ENCODE measurements at places on chromosomes 3 and 15.

- no peak overlapping the region for H3K27ac ChIP-seq
- no peaks in the 10 kb centered on the region for H3K4me1 ChIP-seq
- DNase-seq: no peak
- H3K4me3 ChIP-seq: no peak overlapping the region
- H3K27me3 ChIP-seq: no peaks in the 10 kb centered on the region
Observed at GRCh38 chr15:85960381-85960780, 119.3 kb upstream of the AGBL1 start.

GRCh38 chr3:152505926-152506325 is 237.2 kb downstream of the MBNL1 start:
- no peak for DNase-seq
- H3K36me3 ChIP-seq: no peaks in the 10 kb centered on the region
- H3K4me3 ChIP-seq: no peak overlapping the region
- no peak overlapping the region for H3K27ac ChIP-seq

GRCh38 chr15:100030586-100031229 is 297.5 kb upstream of the LYSMD4 start:
- no peak overlapping the region for H3K4me3 ChIP-seq
- H3K27me3 ChIP-seq: no peaks in the 10 kb centered on the region
- H3K27ac ChIP-seq: no peak overlapping the region
- DNase-seq: no peak
- H3K36me3 ChIP-seq: no peaks in the 10 kb centered on the region
- no peaks in the 10 kb centered on the region for H3K4me1 ChIP-seq

DNA sequence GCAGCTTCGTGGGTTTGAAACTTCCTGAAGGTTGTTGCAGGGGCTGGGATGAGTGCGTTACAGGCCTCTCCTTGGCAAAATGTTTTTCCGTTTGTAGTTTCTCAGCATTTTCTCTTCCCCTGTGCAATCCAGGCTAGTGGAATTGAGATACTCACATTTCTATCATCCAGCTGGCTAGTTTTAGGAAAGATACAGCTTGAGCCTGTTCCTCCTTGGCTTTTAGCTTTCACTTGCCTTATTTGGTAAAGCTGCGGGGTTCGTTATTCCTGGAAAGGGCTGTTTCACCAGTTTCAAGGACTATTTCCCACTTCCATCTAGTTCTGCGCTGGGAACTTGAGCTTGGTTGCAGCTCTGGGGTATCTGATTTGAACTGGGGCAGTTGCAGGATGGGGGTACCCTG is 90.3 kb downstream of the ITPR1 start:
- peak; percentile 32 for DNase-seq
- no peaks in the 10 kb centered on the region for H3K27me3 ChIP-seq
- H3K4me1 ChIP-seq: no peaks in the 10 kb centered on the region
- peak overlapping the region; percentile 69 for H3K27ac ChIP-seq
- H3K4me3 ChIP-seq: no peak overlapping the region
- H3K36me3 ChIP-seq: no peaks in the 10 kb centered on the region

DNA sequence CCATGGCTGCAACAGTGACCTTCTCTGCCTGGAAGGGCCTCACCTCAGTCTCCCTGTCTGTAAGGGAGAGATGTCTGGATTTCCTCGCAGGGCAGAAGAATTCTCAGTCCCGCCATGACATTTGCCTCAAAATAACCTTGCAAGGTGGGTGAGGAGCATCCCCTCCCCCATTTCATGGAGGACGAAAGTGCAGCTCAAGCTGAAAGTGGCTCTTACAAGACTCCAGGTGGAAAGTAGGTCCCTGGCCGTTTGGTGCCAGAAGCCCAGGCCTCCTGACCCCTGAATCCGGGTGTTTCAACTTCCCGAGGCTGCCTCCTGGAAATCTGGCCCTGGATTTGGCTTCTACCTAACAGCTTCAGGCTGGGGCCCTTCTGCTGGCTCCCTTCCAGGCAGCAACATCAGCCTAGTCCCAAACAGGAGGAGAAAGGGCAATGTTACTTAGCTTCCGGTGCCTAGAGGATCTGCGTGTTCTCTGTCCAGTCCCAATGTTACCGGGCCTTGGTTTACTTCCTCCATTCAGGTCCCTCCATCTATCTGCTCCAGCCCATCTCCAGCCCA is 769 bp upstream of the CSPG4 start:
- H3K4me3 ChIP-seq: peak overlapping the region; percentile 55
- H3K27ac ChIP-seq: peak overlapping the region; percentile 82
- peaks cover 3% of the 10 kb centered on the region for H3K27me3 ChIP-seq
- no peak for DNase-seq
- H3K4me1 ChIP-seq: no peaks in the 10 kb centered on the region

DNA sequence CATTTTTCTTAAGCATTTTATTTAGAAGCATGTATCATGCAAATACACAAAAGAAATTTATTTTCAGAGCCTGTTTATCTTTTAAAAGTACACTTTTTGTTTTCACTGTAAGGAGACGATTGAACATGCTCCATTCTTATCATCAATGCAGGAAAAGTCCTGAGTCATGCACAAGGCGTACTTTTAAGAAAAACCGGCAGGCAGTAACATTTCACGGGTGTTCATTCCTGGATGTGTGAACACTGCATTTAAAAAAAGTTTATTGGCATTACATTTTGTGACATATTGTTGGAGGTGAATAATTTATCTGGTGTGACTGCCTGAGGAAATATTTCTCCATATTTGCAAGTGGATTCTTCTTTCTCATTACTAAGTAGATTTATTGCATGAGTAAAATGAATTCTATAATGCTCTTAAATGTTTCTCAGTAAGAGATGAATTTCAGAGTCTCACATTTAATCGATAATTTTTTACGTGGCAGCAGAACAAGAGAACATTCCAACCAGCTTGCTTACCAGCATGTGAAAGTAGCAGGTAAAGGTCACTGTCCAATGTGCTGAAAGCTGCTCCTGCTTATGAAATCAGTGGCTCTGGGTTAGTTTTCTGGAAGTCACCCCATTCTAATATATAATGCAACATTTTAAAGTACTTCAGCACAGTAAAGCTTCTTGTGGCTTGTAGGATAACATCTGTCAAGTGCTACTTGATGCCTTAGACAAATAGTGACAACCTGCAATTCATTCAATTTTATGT is 87.0 kb downstream of the SV2B start:
- no peak overlapping the region for H3K27ac ChIP-seq
- H3K27me3 ChIP-seq: no peaks in the 10 kb centered on the region
- no peak for DNase-seq
- H3K4me1 ChIP-seq: no peaks in the 10 kb centered on the region
- no peaks in the 10 kb centered on the region for H3K36me3 ChIP-seq

DNA sequence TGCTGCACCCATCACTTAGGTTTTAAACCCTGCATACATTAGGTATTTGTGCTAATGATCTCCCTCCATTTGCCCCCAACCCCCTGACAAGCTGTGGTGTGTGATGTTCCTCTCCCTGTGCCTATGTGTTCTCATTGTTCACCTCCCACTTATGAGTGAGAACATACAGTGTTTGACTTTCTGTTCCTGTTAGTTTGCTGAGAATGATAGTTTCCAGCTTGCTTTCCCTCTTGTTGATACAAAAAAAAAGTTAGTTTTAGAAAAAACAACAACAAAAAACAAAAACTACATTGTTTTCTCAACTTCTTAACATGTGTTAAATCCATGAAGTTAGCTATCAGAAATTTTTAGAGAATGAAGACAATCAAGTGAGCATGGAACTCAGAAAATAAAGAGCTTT is 953.0 kb downstream of the VGLL3 start:
- no peak overlapping the region for H3K27ac ChIP-seq
- no peak for DNase-seq
- H3K4me1 ChIP-seq: no peaks in the 10 kb centered on the region
- H3K27me3 ChIP-seq: no peaks in the 10 kb centered on the region
- no peaks in the 10 kb centered on the region for H3K36me3 ChIP-seq

GRCh38 chr15:71662306-71662705 is 148.0 kb upstream of the NR2E3 start:
- H3K27me3 ChIP-seq: no peaks in the 10 kb centered on the region
- H3K36me3 ChIP-seq: no peaks in the 10 kb centered on the region
- H3K27ac ChIP-seq: peak overlapping the region; percentile 61
- peaks cover 5% of the 10 kb centered on the region for H3K4me1 ChIP-seq
- H3K4me3 ChIP-seq: no peak overlapping the region

- no peak for DNase-seq
- H3K27me3 ChIP-seq: no peaks in the 10 kb centered on the region
- no peaks in the 10 kb centered on the region for H3K36me3 ChIP-seq
- no peak overlapping the region for H3K4me3 ChIP-seq
- no peak overlapping the region for H3K27ac ChIP-seq
Observed at GRCh38 chr3:111548092-111548491, 6.1 kb downstream of the CD96 start.

- no peaks in the 10 kb centered on the region for H3K4me1 ChIP-seq
- no peaks in the 10 kb centered on the region for H3K36me3 ChIP-seq
- no peak overlapping the region for H3K27ac ChIP-seq
- DNase-seq: no peak
- H3K4me3 ChIP-seq: no peak overlapping the region
Observed at GRCh38 chr3:169754711-169755110, 10.1 kb downstream of the TERC start.

- H3K4me3 ChIP-seq: no peak overlapping the region
- H3K36me3 ChIP-seq: no peaks in the 10 kb centered on the region
- no peak overlapping the region for H3K27ac ChIP-seq
- H3K4me1 ChIP-seq: no peaks in the 10 kb centered on the region
Observed at GRCh38 chr3:28287046-28287445, 45.6 kb downstream of the CMC1 start.

Data from breast epithelium (tissue), 4 donors.